ENCODE measurements at places on chromosomes 1 and 21.

DNA sequence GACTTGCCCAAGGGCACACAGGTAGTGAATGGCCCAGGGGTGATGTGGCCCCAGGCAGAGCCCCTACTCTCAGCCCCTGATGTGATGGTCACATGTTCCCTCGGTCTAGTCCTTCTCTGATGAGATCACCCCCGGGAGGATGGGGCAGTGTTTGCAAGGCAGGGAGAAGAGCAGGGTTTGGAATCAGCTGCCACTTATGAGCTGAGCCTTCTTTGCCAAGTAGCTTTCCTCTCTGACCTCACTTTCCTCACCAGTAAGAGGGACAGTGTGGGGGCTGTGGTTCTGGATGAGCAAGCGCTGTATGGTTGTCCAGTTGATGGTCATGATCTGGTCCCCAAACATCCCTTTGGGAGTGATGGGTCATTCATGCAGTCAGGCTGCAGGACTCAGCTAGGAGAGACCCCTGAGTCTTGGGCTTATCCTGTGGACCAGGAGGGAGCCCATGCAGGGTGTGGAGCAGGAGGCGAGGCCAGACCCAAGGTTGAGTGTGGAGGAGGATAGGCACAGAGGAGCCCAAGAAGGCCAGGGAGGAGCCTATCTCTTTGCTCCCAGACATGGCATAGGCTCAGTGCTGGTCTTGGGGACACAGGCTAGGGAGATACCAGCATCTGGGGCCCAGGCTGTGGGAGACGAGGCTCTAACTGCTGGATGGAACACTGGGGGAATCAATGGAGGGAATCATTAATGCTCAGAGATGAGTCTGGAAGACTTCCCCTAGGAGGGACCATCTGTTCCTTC, 15.9 kb upstream of the PEAR1 start:
- no peak for DNase-seq

DNA sequence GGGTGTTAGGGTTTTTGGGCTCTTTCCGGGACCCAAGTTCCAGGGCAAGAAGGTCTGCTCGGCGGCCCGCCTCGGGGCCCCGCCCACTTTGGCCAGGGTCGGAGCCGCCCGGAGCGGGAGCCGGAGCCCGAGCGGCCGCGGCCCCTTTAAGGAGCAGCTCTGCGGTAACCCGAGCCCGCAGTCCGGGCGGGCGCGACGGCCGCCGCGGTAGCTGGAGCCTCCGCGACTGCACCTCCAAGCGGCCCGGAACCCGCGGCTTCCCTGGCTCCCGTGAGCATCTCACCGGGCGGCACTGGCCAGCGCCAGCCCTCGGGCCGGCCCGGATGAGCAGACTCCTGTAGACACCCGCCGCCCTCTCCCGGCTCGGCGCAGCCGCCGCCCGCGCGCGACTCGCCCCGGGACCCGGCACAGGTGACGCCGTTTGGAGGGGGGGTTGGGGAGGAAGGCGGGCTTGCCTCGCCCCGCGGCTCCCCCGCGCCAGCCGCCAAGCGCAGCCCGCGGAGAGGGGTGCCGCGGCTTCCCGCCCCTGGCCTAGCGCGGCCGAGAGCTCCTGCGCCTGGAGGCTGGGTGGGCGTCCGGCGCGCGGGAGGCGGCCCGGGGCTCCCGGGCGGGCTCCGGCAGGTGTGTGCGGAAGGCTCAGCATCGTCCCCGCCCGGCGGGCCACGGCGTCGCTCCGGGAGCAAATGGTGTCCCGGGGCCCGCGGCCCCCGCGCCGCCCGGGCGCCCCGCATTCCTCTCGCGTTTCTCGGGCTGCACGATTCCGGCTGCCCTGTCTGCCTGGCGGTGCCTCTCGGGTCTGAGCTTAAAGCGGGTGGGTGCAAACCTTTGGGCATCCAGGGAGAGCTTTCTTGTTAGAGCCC, at the start of gene TLCD4:
TLCD4 (plus strand) TSS at position 149 of the 860 bp plus-strand sequence. CDS start 26,547 bp downstream, outside the sequence.
- DNase-seq = no peak

- no peak for DNase-seq
These were observed 10.7 kb upstream of the ELF3 start for GRCh38 chr1:201999625-202000238.

GRCh38 chr1:32216566-32216965, 5.6 kb downstream of the TMEM234 start:
- DNase-seq = no peak

DNA sequence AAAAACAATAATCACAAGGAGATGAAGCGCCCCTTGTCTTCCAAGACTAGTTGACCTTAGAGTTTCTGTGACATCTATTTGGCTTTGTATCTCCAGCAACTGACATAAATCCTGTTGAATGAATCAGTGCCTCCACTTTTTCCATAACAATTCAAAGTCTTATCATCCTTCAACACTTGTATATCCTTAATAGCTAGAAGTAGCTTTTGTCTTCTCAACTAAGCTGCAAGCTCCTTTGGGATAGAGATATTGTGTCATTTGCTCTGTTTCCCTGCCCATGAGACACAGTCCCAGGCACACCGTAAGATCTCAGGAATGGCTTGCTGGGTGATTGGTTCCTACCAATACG, 5.7 kb downstream of the PIGR start:
- no peak for DNase-seq

DNA sequence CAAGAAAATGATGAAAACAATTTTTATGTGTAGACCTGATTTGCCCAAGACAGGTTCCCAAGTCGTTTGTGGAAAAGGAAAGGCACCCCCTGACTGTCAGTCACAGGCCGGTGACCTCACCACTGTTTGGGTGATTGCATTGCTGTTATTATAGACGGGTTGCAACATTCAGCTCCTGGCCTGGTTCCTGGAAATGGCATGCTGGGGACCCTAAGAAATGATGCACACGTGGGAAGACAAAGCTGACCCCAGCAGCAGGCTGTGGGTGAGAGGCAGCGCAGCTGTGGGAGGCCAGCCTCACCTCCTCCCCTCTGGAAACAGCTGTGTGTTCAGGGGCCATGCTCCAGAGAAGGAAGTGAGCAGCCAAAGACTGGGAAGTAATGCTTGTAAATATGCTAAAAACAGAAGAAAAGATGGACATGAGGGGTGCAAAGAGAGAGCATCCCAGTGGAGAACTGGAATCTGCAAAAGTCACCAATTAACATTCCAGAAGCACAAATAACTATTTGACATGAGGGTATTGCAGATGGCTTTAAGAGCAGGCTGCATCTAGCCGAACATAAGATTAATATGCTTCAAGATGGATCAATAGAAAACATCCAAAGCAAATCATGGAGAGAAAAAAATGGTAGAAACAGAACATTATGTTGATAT, 23.4 kb upstream of the ABCG1 start:
- DNase-seq = no peak

DNA sequence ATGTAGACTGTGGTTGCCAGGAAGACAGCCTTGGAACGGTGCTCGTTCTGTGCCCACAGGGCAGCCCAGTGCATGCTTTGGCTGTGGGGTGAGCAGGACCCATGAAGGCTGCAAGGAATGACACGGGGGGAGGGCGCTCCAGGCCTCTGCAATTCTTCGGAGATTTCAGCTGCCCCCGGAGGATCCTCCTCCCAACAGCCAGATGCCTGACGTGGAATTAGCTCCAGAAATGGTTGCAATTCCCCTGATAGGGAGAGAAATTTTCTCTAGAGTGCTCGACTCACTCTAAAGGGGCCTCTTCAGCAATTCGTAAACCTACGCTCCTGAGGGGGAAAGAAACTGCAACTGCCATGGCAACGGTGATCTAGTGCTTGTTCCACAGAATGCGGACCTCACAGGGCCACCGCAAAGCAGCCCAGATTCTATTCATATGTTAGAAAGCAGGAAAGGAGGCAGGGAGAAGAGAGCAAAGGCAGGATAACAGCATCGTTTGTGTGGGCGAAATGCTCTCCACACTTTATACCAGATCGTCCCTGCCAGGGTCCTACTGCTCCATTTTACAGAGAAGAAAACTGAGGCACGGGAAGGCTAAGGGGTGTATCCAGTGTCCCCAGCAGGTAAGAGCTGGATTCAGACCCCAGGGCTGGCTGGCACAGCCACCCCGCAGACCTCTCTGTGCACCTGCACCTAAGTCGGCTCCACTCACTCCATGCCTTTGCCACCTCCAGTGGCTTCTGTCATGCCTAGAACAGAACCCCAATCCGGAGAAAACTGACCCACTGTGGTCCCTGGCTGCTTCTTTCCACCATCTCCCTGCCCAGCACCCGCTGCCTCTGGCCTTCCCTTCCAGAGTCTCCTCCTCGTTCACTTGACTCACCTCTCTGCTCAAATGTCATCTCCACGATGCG, 11.9 kb upstream of the PDE9A start:
- no peak for DNase-seq

DNA sequence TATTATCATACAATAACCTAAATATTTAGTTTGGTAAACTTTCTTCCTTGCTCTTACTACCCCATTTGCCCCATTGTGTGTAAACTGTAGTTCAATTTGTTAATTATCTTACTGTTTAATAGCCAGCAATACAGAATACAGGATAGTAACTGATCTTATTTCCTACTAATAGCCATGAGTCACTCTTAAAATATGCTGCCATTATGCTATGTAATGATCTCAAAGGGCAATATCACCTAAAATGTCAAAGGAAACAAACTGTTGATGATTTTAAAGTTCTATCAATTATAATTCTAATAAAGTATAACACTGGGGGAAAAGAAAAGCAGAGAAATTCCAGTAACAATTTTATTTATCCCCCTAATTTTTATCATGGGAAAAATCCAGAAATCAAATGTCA, 4.3 kb downstream of the SLC30A1 start:
- DNase-seq = no peak

DNA sequence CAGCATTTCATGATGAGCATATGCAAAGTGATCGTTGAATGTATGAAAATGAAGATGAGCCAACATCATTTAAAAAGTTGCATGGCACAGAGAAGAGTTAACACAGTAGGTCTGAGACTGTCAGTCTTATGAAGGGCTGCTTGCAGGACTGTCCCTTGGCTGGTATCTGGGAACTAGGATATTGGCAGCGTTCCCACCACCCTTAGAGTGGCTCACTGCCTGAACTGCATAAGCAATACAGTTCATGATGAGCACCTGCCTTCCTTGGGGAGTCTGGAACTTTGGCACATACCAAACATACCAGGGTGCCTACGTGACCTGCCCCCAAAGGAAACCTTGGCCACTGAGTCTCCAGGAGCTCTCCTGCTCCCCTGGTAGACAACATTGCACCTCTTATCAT, 161.8 kb downstream of the DSCAM start:
- no peak for DNase-seq

DNA sequence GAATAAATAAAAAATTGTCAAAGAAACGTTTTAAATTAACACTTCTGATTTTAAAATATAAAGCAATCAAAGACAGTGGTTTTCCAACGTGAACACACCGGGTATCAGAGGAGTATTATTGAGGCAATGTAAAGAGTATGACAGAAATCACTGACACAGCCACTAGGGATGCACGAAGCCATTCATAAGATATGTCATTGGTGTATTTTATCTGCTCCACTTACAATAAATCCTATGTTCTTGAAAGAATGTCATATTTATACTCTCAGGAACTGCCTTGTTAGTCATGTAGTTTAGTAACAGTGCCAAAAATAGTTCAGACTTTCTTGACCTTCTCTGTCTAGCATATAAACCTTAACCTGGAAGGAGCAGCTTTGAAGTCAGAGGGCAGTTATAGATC, 835.0 kb upstream of the NCAM2 start:
- no peak for DNase-seq

DNA sequence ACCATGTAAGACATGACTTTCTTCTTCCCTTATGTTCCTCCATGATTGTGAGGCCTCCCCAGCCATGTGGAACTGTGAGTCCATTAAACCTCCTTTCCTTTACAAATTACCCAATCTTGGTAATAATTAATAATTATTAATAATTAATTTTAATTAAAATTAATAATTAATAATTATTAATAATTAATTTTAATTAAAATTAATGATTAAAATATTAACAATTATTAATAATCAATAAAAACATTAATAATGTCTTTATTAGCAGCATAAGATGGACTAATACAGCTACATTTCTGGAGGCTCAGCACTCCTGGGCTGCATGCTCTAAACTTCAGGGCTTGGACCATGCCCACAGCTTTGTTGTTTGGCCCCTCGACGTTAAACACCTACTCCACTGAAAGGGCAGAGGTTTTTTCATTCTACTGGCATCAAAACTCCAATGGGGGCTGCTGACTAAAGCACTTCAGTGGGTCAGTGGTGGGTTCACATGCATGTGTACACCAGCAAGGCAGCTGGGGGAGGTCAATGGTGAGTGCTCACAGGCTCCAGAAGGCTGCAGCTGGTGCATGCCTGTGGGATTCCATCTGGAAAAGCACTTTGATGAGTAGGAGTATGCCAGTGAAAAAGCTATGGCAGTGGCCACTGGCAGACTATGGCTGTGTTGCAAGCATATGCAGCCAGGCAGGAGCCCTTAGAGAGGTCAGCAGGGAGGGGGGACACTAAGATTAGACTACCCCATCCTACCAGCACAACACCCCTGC, 561.3 kb downstream of the NCAM2 start:
- no peak for DNase-seq

DNA sequence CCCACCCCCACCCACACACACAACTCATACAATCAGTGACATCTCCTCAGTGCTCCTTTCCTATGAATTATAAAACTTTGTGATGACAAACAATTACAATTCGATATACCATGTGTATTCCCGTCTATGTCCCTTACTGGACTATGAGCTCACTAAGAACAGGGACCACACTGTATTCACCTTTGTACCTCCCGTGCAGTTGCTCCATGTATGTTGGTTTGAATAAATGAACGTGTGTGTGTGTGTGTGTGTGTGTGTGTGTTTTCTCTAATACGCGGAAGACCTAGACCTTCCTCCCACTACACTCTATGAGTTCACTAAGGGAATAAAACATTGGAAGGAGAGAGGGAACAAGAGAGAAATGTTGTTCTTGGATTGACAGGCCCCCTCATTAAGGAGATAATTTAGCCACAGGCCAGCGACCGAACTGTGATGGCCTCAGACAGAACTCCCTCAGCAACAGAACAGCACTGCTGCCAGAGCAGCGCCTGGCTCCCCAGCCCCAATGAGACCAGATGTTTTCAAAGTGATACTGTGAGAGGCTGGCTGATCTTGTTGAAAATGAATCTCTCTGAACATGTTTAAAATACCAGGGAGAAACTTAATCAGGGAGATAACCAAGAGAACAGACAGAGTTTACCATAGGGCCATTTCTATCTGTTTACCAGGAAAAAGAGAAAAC, 21.7 kb downstream of the BCAR3 start:
- no peak for DNase-seq

DNA sequence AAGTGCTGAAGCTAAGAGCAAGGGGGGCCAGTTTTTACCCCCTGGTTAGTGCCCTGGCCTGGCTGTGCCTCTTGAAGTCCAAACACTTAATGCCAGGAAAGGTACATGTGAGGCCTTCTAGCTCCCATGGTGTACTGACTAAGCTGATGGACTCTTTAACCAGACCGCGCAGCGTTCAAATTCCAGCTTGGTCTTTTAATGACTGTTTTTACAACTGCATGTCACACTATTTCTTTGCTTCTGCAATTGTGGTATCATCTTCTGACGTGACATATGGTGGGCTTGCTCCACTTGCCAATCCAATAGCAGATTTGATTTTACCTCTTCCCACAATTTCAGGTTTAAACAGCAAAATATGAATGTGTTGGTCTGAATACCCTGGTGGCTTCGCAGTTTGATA, 197.3 kb downstream of the HUNK start:
- no peak for DNase-seq

Data from GM04503 (cell line).